Activated CD4-positive, alpha-beta T cell treated with anti-CD3 and anti-CD28 coated beads for 36 hours (primary cell): ENCODE measurements at places on chromosomes 7 and 10. TPM values are rescaled to one million over a fixed set of nuclear protein-coding genes. Genes with fewer than 3 reads are reported as not detected.

- no peak for DNase-seq
These were observed 117.3 kb upstream of the PCBD1 start for GRCh38 chr10:71005337-71006305.

DNA sequence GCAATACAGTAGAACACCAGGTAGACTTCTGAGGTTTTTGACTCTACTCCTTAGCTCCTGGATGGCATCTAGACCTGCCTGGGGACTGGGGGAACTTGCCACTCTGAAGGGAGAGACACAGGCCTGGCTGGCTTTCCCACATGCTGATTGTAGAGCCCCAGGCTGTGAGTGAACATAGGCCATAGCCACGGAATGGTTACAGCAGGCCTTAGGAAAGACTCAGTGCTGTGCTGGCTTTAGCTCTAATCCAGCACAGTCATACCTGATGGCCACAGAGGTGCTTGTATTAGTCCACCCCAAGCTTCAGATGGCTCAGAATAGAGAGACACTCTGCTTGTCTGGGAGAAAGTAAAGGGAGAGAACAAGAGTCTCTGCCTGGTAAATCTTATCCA, 35.0 kb upstream of the ARHGAP12 start:
- DNase-seq, result no peak

DNA sequence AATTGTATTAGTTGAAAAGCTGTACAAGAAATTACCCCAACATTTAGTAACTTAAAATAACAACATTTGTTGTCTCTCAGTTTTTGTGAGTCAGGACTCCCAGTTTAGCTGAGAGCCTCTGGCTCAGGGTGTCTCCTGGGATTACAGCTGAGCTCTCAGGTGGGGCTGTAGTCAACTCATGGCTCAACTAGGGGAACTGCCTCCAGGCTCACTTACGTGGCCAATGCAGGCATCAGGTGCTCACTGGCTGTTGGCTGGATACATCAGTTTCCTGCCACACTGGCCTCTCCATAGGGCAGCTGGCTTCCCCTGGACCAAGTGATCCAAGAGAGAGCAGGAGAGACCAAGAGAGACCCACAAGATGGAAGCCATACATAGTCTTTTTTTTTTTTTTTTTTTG, 17.5 kb downstream of the CCNY start:
- no peak for DNase-seq

DNA sequence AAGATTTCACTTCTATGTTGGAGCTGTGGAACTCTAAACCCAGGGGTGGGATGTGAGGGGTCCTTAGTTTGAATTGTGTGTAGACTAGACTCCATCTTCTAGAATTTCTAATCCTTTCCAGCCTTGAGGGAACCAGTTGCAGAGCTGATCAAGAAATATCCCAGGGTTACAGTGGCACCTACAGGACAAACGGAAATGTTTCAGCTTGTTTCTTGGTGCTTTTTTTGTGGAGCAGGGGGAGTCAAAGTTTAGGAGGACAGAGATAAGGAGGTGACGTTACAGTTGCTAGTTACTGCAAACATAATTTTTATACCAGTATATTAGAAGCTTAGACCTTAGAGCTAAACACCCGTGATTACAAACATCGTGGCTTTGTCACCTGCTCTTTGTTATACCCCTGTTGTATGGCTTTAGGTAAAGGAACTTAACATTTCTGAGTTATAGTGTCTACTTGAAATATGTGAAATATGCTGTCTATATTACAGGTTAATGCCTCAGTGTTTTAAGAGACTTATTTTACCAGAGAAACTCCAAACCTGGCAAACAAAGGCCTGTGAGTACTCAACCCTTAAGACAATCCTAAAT, 84.5 kb upstream of the DYNC1I1 start:
- DNase-seq, result no peak

- no peak for DNase-seq
These were observed 13.0 kb upstream of the LIMK1 start for GRCh38 chr7:74070619-74070921.

- no peak for DNase-seq
These were observed 275.9 kb upstream of the NFE2L3 start for GRCh38 chr7:25876092-25876491.

DNA sequence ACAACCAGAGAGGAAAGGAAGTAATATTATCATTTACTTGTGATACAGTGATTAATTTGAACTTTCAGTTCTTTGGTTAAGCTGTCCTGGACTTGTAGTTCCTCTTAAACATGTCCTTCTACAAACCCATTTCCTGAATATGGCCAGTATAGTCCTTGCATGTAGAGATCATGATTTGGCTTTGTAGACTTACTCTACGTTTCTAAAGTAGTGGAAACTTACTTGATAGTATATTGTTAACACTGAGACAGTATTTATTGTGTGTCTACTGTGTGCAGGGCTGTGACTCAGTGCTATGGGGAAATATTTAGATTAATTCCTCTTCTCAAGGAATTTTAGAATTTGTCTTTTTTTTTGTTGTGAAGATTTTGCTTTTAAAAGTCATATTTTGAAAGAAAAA, 109.5 kb downstream of the NRF1 start:
- no peak for DNase-seq

The TRDMT1 gene
- 6.6 TPM for total RNA-seq

DNA sequence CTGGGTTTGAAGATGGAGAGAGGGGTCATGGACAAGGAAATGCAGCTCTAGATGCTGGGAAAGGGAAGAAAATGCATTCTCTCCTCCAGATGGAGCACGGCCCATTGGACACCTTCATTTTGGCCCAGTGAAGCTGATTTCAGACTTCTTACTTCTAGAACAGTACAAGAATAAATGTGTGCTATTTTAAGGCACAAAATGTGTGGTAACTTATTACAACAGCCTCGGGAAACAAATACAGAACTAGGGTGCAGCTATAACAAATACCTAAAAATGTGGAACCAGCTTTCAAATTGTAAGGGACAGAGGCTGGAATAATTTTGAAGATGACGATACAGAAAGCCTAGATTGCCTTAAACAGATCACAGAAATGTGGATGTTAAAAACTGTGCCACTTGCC, 54.1 kb downstream of the CYTH3 start:
- DNase-seq, result no peak

DNA sequence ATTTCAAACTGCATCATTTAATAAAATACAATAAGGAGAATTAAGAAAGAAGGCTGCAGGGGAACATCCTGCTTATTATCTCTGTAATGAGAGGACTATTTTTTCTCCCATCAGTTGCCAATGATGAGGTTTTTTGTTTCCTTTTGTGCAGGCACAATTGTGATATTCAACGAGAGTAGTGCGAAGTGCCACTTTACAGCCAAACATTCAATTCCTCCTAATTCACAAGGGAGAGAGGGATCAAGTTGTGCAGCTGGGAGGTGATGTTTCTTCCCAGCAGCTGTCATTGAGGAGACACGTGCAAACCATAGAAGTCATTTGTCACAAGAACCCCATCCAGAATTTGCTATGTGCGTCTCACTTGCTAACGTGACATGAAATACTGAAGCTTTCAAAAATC, 81.6 kb upstream of the ICA1 start:
- DNase-seq, result no peak

DNA sequence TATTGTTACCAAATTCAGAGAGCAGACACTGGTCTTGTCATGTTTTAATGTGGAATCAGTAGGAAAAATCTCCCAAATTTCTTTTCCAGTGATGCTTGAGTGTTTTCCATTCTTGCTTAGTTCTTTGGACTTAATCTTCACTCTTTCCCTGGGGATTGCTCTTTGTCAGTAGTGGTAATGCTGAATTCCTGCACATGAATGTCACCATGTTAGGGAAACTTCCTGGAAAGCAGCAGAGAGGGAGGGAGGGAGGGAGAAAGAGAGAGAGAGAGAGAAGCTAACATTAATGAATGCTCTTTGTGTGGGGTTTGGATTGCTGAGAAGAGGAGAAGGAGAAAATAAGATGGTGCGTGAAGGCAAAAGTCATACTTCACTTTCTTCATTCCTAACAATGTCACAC, 295.3 kb upstream of the COBL start:
- DNase-seq, result no peak

DNA sequence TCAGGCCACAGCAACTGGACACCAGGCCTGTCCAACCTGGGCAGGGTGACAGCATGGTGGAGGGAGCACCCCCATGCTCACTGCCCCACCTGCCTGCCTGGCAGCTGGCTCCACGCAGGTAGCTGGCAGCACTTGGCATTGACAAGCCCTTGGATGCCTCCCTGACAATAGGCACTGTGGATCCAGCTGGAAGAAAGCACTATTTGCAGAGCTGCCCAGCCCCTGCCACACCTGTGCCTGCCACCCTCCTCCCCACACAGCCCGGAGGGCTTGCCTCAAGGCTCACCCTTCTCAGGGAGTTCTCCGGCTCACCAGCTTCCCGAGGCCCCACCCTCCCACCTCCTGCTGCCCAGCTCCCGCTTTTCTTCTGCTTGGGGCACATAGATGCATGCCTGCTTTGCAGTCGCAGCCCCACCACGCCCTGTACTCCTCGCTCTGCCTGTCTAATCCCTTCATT, 160.1 kb downstream of the NEURL1 start:
- DNase-seq, result no peak

DNA sequence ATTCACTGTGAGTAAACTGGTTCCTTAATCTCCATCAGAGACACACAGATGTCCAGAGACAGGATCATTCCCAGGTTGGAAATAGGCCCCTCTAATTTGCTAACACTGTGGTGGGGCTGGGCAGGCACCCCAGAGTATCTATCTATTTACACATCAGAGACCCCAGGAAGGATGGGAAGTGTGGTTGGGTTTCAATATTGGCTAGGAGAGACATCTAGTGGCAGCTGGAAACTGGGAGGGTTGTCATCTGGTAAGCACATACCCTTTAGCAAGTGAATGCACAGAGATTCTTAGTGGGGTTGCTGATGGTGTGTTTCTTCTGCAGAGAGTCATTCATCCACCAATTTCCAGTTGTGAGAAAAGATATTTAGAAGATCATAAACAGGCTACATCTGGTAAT, 36.0 kb upstream of the NRG3 start:
- DNase-seq, result no peak

GRCh38 chr7:30627026-30627425, 32.3 kb downstream of the GARS1 start:
- peak; percentile 28 for DNase-seq

DNA sequence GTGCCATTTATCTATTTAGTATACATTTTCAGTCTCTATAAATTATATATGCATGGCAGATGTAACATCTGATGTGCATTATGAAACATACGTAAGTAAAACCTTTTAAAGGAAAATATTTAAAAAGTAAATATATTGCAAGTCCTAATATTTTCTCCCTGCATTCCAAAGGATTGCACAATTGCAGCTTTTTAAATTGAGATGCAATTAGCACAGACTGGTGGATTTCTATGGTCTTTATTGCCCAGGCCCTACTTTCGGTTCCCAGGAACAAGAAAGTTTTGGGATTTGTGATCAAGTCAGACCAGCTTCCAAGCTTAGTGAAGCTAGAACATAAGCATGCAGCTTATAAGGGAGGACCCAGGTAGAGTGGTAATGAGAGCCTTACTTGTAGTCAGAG, 337.8 kb downstream of the NRG3 start:
- no peak for DNase-seq

DNA sequence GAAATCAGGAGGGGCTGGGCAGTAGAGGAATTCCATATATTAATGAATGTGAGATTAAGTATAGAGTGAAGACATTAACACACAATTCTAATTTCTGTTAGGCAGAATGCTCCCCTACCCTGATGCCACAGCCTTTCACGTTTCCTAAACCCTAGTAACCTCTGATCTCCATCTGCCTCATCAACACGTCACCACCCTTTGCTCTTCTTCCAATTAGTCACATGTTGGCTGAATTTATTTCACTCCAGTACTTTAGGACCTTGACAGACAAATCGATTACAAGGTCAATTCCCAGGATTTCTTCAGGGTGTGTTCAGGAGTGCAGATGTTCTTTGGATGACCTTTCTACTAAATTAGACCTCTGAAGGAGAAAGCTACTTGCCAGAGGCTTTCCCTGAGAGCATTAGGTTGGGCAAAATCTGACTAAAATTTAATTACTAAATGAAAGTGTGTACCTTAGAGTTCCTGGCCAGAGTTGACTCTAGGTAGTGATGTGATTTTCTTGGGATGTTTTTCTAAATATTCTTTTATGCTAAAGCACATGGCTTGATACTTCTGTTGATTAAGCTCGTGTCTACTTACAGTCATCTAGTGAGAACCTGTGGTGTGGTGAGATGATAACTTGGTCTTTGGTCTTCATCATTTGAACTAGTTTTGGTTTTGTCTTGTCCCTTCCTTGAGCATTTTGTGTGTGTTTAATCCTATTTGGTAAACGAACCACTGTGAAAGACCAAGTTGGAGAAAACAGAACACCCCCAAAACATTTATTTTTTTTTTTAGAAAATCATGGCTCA, 12.7 kb downstream of the AGR2 start:
- DNase-seq, result no peak

The ITIH2 gene
- total RNA-seq, result not detected

The MLXIPL gene
- not detected for total RNA-seq
